ENCODE measurements at places on chromosomes 7 and 10. TPM values are rescaled to one million over a fixed set of nuclear protein-coding genes. Genes with fewer than 3 reads are reported as not detected.

Gene VTI1A
- total RNA-seq, result 31.0 TPM

Gene UPK3BL2
- 1.2 TPM for total RNA-seq

Gene HTR7
- total RNA-seq, result 0.28 TPM

DNA sequence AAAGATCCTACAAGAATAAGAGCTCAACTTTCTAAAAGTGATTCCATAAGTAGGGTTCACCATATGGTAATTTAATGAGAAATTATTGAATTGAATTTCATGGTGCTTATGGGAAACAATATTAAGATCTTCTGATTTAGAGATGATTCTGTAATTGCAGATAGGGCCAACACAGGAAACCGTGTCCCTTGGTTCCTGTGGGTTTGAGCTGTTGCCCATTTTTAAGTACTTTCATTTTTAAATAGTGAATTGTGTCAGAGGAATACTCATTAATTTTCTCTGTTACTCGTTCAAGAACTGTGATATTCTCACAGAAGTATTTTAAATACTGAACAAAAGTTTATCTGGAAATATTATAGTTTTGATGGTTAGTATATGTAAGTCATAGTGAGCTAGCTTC, 129.2 kb downstream of the SRI start:
- no peak for DNase-seq

GRCh38 chr7:131948434-131949053, 392.1 kb upstream of the PODXL start:
- no peak for DNase-seq

DNA sequence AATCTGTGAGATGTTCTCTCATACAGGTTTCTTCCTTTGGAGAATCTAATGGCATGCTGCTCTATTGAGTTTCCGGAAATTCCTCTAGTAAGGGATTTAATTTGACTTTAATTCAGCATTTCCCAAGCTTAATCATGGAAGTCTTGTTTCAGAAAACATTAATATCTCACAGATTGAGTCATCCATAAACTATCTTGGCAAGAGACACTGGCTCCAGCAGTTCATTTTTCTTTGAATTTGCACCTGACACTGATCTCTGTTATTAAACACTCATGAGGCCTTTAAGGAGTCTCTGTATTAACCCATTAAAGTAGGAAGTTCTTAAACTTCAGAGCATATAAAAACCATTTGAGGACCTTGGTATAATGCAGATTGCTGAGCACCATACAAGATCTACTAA, 3.6 kb upstream of the ITGB8 start:
- no peak for DNase-seq

DNA sequence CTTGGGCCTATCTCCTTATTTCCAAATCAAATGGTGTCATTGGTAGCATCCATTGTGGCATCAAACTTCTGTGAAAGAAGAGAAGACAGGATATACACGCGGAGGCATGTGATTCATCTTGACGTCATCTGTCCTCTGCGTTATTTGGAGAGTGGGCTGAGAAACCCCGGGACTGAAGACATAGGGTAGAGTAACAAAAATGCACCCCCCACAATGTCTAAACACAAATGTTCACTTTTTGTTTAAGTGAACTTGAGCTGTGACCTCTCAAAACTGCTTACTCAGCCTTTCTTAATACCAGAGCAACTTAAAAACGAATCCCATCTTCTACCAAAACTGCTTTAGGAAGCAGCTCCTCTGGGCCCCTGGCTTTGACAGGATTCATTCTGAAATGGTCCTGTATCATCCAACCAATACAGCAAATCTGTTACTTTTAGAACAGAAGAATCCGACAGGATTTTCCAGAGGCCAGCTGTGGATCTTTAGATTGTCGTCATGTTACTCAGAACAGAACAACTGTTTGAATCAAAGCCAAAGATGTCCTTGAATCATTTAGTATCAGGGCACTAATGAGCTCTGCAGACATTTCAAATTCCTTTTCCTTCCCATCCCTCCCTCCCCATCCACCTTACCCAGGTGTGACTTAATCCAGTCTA, 438.1 kb downstream of the SUGCT start:
- no peak for DNase-seq

Gene C10orf53
- not detected for total RNA-seq

- DNase-seq, result no peak
These were observed 54.6 kb downstream of the HTR5A start for GRCh38 chr7:155124706-155125105.

DNA sequence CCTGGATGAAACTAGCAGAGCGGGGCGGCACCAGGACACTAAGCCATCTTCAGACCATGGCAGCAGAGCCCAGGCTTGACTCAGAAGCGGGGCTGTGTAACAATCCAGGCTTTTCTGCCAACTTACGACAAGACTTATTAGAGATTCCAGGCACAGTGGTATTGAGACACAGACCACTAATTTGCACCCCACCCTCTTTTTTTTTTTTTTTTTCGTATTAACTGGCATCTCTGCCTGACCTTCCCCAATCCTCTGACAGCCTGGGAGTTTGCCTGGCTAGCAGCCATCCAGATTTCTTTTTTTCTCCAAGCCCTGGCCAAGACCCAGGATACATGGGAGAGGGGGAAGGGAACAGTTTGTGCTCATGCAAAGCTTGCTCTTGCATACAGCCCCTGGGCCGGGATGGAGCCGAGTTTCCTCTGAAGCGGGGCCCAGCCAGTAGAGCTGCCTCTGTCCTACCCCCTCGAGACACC, 182.4 kb downstream of the PLXNA4 start:
- DNase-seq, result no peak

Gene MTG1
- 56.7 TPM for total RNA-seq

- DNase-seq, result no peak
These were observed 34.8 kb downstream of the KLF6 start for GRCh38 chr10:3750006-3750816.

DNA sequence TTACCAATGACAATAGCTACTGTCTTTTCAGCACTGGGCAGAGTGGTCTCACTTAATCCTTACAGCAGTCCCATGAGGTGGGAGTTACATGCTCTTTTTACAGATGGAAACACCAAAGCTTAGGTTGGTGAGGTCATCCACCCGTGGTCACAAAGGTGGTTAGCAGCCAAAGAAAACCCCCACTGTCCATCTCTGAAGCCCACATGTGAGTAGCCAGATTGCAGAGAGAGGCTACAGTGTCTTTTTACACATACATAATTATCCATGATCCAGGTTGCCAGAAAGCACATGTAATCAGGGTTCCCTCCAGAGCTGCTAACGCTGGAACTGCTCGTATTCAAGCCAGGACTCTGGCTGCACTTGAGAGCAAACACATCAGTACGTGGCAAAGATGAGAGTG, 24.6 kb upstream of the ANKRD2 start:
- DNase-seq, result no peak

DNA sequence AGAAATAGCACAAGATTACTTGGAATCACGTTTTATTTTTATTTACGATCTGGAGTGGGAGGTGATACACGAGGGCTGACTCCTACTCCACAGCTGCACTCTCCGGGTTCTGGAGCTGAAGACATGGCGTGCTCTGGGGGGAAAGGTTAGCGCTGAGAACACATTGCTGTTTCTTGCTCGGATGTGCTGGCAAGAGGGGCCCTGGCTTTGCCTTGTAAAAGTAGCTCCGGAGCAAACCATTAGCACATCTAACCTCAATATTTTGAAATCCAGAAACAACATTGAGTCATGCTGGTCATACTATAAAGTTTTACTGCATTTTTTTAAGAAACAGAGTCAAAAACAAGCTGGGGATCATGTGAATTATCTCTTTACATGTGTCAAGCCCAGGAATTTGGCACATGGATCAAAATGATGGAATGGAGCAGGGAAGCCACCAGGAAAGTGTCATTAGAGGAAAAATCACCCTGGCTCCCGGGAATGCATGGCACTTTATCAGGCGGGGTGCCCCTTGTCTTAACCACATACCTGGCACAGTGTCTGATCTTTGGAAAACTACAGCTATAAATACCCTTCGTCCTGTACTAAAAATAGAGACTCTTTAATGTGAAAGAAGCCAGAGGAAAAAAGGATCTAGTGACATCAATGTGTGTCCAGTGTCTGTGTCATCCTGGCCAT, 31.6 kb upstream of the LYZL1 start:
- DNase-seq, result no peak

Gene ACTR3C
- 0.20 TPM for total RNA-seq

- DNase-seq, result peak; percentile 66
These were observed 81.7 kb downstream of the DLG5 start for GRCh38 chr10:77844713-77845445.

Gene TRIM50
- not detected for total RNA-seq

DNA sequence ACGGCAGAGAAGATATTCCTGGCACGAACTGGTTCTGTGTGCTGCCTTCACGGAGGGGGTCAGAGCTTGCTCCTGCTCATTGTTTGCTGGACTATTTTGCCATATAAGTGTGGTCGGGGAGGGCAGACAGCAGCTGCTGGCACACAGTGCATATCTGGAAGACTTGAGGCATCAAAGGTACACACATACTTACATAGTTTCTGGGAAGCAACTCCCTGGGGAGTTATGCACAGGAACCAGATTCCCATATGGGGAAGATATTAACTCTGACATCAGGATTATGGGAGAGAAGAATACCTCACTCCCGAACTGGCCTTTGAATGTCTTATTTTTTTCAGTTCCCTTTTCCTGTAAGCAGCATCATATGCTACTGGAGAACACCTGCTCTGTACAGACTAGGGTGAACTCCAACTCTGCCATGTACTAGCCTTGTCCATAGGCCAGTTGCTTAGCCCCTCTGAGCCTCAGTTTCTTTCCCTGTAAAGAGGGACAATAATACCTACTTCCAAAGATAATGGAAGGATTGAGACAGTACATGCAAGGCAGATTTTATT, 41.5 kb downstream of the LGI1 start:
- DNase-seq, result no peak

Gene TSPAN12
- total RNA-seq, result 34.0 TPM

DNA sequence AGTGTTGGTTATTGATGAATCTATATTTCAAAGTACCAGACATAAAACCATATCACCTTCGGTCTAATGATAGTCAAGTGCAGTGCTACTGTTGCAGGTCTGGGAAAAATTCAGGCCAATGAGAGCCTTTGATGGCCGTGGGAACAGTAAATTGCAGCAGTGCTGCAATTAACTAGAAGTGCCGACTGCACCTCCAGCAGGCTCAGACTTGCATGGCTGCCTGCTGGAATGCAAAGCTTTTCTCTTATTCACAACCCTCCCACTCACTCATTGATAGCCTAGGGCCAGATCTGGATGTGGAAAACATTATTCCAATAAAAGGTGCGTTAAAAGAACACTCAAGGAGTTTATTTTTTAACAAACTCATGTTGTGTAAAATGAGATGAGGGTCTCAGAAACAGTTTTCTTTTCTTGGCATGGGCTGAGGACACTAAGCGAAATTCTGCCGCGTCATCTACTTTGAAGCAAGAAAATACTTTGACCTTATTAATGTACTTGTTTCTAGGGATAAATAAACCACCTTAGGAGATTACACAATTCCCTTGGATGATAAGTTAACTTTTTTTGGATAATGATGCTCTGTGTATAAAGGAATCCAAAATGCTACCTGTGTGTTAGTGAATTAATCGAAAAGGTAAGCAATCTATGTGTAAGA, 17.1 kb downstream of the PLXDC2 start:
- no peak for DNase-seq

GRCh38 chr7:66307591-66308215, 102.6 kb downstream of the TPST1 start:
- peak; percentile 88 for DNase-seq

Gene LRIT1
- total RNA-seq, result not detected

GRCh38 chr10:133600657-133601056, 25.9 kb downstream of the FRG2B start:
- DNase-seq, result no peak

DNA sequence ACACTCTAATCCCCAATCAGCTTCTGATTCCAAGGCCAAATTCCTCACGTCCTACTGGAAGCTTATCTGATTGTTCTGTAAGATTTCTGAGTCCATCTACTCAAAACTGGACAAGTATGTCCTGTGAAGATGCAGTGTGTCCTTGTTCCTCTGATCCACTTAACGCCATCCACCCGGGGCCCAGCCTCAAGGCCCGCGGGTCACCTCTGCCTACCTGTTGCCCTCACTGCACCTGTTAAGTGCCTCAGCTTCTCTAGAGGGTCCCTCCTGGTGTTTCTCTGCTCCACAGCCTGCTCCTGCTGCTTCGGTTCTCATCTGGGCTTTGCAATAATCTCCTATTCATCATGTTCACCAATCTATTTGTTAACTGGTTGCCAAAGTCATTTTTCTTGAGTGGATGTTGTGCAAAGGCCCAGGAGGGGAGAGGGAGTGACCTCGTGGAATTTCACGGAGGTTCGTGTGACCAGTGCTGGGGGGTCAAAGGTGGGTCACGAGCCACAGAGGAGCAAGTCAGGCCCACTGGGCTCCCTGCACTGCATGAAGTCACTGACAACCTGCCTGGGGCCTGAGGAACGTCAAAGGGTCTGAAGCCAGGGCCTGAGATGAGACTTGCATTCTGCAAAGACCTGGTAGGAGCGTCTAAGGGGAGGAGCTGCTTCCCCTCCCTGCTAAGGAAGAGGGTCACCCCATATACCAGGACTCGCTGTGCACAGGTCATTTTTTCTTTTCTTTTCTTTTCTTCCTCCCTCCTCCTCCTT, 338.1 kb downstream of the WDR37 start:
- no peak for DNase-seq

DNA sequence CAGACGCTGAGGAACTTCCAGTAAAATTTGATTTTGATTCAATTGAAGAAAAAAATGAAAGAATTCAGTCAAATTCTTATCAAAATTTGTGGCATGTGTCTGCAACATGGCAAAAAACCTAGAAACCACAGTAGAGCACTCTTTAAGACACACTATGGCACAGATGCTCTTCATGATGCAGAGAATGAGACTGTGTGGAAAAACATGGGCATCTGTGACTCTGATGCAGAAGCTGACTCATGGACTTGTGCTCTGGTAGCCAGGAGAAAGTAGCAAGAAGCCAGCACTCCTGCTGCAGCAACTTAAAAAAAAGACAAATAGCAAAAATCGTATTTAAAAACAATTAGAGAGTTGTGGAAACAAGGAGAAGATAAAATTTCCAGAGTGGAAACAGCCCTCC, 8.9 kb upstream of the KCNK18 start:
- no peak for DNase-seq

Gene SPDYE8
- total RNA-seq, result not detected

- DNase-seq, result no peak
These were observed 419.5 kb downstream of the SH2D4B start for GRCh38 chr10:80957161-80957560.

DNA sequence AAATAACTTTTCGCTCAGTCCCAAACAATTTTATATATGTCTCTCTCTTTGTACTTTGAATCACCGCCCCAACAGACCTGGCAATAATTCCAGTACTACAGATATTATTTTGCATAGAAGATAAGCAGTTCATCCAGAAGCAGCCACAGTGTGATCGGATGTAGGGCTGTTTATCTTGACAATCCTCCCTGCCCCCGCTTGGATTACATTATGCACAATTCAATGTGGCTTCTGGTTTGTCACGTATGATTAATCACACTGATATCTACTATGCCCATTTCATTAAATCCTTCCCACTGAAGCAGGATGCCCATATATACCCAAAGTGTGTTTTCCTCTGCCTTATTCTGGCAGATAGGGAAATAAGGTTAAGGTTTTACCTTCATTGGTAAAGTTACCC, 115.2 kb downstream of the PDE1C start:
- no peak for DNase-seq
